Stimulated activated CD8-positive, alpha-beta memory T cell treated with anti-CD3 and anti-CD28 coated beads, Interleukin-2, amount 100 ng/mL, for 1 hour (primary cell): ENCODE measurements at places on chromosomes 13 and 19.

DNA sequence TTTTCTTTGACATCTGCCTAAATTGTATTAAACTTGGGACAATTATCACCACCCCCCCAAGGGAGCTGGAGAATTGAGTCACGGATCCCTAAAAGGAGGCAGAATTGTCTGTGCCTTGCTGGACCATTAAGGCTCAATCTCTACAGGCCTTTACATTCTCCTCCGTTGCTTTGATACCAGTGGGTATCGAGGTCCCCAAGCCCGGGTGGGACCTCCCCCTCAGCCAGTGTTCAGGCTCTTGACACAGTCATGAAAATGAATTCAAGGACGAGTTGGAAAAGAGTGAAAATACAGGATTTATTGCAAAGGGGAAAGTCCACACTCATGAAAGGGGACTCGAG is 5.6 kb downstream of the PPP1R15A start:
- no peak for DNase-seq

DNA sequence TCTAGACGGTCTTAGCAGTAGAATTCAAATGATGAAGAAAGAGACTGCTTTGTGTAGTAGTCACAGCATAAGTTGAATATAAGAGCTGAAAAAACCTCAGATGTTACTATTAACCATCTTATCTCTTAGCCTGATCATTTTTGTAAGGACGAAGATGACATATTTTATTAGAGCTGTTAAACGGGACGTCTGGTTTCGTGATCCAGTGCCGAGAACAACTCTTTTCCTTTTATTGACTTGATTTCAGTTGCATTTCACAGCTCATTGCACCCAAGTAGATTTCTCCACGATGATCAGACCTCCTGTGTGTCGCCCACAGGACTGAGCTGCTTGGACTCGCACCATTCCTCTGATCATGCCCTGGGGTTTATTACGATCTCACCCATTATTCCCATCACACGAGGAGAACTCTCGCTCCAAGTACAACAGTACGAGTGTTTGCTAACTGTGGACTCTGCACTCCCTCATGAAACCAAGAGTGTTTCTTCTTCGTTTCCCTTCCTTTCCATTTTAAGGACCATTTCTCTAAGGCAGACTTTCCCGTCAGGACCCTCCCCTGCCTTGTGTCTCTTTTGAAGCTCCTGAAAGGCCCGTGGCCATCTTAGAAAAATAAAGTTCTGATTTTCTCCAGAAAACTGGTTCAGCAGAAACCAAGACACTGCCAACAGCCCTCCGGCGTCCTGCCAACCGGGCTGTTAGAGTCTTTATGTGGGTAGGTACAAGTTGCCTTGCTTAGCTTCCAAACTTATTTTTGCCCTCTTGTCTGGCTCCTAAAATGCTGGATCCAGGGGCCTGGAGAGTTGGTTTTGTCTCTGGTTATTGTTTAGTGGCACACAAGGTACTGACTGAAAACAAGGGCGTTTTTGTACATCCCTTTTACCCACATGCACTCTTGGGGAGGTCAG is 48.2 kb upstream of the RNF113B start:
- no peak for DNase-seq

- no peak for DNase-seq
These were observed 116.0 kb downstream of the SOX1 start for GRCh38 chr13:112182846-112183531.

DNA sequence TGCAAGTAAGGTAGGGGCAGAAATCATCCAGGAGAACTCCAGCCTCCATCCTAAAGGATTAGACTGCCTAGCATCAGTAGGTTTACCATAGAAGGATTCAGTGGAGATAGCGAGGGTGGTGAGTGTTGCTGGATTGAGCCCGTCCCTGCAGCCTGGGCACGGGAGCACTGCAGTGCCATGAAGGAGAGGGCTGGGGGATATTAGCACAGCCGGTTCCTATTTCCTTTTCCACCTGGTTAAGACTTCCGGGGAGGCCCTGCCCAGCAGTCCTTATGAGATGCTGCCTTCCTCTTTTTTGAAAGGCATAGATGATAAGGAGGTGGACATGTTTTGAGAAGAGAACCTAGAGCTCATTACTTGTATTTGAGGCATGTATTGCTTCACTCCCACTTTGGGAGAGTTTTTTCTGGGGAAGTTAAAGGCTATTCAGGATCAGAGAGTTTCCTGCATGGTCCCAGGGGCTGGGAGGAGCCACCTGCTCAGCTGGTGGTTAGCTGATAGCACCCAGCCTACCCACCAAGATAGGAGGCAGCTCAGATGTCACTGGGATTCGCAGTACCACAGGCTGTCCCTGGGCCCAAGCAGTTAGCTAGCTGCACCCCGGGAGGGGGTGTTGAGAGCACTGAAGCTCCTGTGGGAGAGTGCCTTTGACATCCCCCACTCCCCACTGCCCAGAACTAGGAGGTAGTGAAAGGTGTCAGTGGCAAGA is 17.2 kb downstream of the ACTN4 start:
- DNase-seq = no peak

GRCh38 chr19:56596676-56597075 is 1.6 kb downstream of the ZNF71 start:
- DNase-seq = no peak

DNA sequence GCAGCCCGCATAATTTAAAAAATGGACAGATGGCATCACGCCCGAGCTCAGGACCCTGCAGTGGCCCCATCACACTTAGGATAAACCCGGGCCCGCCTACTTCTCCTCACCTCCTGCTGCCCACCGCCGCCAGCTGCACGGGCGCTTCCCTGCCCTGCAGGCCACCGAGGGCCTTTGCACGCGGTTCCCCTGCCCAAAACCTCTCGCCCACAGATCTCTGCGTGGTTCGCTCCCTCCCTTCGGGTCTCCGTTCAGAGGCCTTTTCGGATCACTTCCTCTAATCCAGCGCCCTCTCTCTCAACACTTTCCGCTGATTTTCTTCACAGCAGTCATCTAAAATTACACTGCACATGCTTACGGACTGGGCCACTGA is 1.8 kb downstream of the SHISA7 start:
- no peak for DNase-seq

- no peak for DNase-seq
These were observed 3.1 kb downstream of the SPC24 start for GRCh38 chr19:11152318-11153062.

GRCh38 chr19:7520131-7521051 is 2.0 kb upstream of the MCOLN1 start:
- no peak for DNase-seq

GRCh38 chr13:91158017-91158395 is 189.5 kb upstream of the MIR17HG start:
- no peak for DNase-seq

GRCh38 chr19:35911790-35912189 is 3.7 kb upstream of the TYROBP start:
- no peak for DNase-seq

DNA sequence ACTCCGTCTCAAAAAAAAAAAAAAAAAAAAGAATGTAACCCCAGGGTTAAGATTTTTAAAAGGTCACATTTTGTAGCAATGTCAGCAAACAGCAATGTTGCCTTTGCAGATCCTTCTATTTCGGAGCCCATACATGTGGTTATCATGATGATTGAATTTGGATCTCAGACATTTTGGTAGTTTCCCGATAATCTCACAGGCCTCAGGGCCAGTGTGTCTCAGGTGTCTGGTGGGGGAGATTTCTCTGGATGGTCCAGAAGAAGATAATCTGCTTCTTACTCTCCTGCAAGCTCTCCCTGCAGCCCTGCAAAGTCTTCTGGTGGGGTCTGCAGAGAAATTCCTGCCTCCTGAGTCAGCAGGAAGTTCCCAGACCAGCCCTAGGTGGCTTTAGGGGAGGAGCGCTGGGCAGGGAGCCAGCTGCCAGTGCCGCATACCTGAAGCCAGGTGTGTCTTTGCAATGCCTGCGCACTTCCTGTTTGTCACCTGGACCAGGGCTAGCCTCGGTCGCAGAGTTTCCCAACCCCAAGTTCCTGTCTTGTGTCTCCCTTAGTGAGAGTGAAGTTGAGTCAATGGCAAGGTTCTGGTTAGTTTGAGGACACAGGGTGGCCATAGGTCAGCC is 1.4 kb downstream of the SH2D3A start:
- DNase-seq = no peak

DNA sequence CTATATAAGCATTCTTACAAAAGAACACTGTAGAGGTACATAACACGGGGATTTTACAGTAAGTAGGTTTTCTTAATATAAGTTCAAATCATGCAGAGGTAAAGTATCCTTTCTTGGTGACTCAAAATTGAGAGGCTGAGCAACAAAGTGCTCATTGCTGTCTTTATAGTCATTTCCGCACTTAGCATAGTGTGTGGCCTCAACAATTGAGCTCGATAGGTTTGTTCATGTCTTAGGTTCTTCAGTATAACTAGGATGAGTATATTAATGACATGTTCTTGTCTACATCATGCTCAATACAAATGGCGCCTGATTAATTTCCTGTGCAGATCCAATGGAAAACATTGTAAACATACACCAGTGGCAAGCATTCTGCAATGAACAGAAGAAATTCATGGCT is 1.4 kb downstream of the WDFY2 start:
- no peak for DNase-seq

- DNase-seq = no peak
These were observed 1086.6 kb downstream of the UQCRFS1 start for GRCh38 chr19:28126135-28126898.

DNA sequence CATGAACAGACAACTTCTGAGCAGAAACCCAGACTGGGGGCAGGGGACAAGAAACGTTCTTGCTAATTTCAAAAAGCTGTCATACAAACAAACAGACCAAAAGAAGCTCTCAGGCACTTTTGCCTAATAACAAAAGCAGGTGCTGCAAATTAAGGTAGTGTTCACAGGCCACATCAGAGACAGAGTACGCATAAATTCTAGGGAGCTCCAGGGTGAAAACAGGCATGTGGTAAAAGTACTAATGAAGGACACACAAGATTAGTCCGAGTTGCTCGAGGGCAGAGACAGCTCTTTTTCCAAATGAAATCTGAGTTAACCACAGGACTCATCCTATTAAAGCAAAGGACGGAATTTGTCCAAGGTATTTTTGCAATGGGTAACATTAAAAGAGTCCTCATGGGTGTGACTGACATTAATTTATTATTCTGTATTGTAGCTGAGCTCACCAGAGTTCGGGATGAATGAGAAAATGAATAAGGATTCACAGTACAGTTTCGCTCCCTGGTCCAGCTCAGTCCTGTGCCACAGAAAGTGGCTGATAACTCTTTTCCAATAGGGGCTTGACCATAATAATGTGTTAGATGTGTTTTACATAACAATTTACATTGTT is 197.3 kb downstream of the LHFPL6 start:
- DNase-seq = no peak

GRCh38 chr19:1251330-1252220 is 3.2 kb downstream of the MIDN start:
- no peak for DNase-seq

- DNase-seq = no peak
These were observed 102.8 kb downstream of the PCDH17 start for GRCh38 chr13:57734306-57734705.

GRCh38 chr13:99436686-99437416 is 64.4 kb upstream of the TM9SF2 start:
- peak; percentile 93 for DNase-seq

DNA sequence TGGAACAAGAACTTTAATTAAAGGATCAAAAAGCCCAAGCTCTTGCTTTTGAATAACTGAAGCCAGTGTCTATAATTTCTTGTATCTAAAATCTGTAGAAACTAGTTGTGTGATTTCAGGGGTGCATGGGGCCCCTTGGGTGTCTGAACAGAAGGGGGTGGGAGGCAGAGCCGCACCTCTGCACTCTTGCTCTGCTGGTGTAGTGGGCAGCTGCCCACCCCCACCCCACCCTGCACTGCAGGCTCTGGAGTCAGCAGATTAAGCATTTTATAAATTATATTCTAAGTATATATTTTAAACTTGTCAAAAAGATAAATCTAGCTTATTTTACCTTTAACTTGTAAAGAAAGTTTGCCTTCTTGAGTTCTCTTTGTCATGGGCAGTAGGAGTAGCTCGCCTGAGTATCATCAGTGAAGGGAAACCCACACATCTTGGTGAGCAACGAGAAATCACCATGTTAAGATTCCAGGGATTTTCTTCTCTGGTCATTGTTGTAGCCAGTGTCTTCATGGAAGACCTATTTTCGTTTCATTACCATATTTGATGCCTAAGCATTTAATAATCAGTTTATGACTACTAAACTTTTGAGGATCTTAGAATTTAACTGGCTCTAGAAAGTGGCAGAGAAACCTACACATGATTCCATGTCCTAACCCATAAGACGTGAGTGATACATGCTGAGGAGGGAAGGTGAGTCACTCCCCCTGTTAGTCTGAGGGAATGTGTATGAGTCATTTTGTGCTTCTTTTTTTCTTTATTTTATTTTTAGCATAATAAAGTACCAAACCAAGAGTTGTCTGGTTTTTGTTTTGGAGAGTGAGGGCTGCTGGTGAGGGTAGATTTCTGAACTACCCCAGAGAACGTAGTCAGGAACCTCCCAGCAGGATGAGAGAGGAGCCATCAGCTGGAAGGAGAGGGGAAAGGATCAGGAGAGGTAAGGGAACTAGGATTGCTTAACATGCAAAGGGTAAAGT is 7.7 kb downstream of the UBE2L5 start:
- no peak for DNase-seq

- no peak for DNase-seq
These were observed 133.2 kb downstream of the VWA8 start for GRCh38 chr13:41827507-41828213.

DNA sequence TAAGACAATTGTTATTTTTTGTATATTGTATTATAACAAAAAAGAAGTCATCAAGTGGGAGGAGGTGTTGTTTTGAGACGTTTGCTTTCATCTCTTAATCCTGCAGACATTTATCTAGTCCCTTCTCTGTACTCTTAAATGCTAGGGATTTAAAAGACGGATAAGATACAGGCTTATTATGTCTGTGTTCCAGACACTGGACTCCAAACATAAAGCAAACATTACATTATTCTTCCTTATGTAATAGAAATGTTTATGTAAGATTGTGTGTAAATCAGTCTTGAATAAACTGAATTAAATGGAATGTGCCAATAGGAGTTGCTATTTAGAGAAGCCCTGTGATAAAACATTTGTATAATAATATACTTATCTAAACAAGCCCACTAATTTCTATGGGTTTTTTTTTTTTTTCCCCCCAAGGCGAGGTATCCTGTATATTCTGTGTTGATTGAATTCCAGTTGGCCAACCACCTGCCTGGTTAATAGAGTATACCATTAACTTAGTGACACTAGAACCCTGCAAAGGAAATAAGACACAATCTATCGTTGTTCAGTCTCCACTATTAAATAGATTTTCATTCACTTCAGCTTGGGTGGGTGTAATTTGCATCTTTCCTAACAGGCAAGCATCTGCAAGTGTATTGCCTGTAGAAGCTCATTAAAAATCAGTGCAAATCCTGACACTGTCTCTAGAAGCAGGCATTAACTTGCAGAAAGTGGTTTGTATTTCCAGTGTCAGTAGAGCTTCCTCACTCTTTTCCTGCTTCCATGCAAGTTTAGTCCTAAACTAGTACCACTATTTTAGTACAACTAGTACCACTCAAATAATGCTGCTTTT is 69.0 kb downstream of the LRCH1 start:
- DNase-seq = no peak

- no peak for DNase-seq
These were observed 20.9 kb downstream of the SIN3B start for GRCh38 chr19:16850133-16850532.

- no peak for DNase-seq
These were observed 21.6 kb downstream of the LTBP4 start for GRCh38 chr19:40622773-40623075.
